ENCODE measurements at places on chromosomes 11 and 22.

- H3K4me1 ChIP-seq, result no peaks in the 10 kb centered on the region
- no peak for DNase-seq
- no peak overlapping the region for H3K4me3 ChIP-seq
- no peaks in the 10 kb centered on the region for H3K36me3 ChIP-seq
- no peaks in the 10 kb centered on the region for H3K27me3 ChIP-seq
Measured at GRCh38 chr11:97610000-97610399, 1220.2 kb downstream of the JRKL start.

DNA sequence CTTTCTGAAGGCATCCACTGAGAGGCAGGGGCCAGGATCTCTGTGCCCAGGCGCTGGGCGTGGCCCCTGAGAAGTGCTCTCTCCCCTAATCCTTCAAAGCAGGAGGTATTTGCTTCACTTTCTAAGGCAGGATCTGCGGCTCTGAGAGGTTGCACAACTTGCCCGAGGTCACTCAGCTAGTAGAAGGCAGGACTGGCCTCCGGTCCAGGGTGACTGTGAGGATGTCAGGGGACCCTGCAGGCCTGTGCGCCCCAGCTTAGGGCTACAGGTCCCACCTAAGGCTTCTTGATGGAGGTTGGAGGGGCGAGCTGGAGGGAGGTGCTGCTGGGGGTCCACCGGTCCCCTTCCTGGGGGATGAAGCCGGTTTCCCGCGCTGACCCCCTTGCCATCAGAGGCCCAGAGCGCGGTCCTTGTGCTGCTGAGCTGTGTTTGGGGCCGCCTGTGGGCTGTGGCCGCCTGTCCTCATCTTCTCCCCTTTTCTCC is 979 bp downstream of the SMIM38 start:
- H3K36me3 ChIP-seq, result no peaks in the 10 kb centered on the region
- no peak overlapping the region for H3K27ac ChIP-seq

- H3K27ac ChIP-seq, result no peak overlapping the region
- H3K27me3 ChIP-seq, result peaks cover 11% of the 10 kb centered on the region
- no peaks in the 10 kb centered on the region for H3K36me3 ChIP-seq
Measured at GRCh38 chr11:10208131-10208575, 85.9 kb downstream of the SBF2 start.

GRCh38 chr11:109148669-109149068 is 273.3 kb upstream of the C11orf87 start:
- H3K27ac ChIP-seq, result no peak overlapping the region

DNA sequence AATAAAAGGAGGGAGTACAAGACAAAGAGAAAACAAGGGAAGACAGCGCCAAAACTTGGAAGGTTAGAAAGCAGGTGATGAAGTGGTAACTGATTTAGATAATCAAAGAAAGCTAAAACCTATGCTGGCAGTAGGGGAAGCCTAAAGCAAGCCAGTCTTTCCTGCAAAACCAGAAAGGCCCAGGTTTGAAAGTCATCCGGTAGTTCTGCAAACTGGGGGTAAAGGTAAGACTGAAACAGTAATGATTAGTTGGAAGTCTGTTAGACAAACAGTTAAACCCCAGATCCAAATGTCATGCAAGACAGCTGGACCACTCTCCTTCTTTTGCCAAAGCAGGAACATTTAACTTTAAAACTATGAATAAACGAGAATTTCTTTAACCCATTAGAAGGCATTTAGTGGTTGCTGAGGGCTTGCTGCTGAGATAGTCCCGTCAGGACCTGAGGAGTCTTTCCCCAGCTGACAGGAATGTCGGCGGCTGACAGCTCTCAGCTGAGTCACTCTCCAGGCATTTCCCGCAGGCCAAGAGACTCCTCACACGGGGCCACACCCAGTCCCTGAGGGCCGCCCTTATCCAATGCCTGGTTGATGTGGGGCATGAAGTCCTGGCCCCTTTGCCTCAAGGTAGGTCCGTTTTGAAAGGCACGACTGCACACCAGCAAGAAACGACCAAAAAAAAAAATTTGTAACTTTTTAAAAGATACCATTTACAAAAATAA is 36.3 kb upstream of the CFAP300 start:
- no peaks in the 10 kb centered on the region for H3K36me3 ChIP-seq
- peaks cover 7% of the 10 kb centered on the region for H3K27me3 ChIP-seq
- H3K4me1 ChIP-seq, result no peaks in the 10 kb centered on the region
- no peak overlapping the region for H3K27ac ChIP-seq
